ENCODE measurements at places on chromosomes 1 and 21.
A peak's percentile ranks its signal among the peaks of the same experiment; 100 is the strongest.

DNA sequence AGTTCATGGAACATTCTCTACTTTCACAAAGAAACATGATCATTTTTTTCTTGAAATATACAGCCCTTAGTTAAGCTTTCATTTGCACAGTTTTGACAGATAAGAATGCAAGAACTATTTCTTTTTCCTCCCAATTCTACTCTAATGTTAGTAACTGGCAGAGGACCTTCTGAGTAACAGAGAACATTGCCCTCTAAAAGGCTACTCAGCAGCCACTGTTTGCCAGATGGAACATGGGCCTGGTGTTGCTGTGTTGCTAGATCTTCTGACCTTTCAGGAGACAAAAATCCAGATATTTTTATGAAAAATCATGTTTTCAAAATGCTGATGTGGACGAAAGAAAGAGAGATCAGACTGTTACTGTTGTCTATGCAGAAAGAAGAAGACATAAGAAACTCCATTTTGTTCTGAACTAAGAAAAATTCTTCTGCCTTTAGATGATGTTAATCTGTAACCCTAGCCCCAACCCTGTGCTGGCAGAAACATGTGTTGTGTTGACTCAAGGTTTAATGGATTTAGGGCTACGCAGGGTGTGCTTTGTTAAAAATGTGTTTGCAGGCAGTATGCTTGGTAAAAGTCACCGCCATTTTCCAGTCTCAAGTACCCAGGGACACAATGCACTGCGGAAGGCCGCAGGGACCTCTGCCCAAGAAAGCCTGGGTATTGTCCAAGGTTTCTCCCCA lies 2.9 kb upstream of the PRDX6 start:
- no peak for DNase-seq

GRCh38 chr21:33199100-33199464 lies 30.7 kb upstream of the IFNAR2 start:
- no peak for DNase-seq

- DNase-seq, result no peak
Measured at GRCh38 chr1:30751830-30752650, 5.5 kb downstream of the LAPTM5 start.

GRCh38 chr1:87450136-87450535 lies 121.5 kb downstream of the LMO4 start:
- DNase-seq, result no peak

DNA sequence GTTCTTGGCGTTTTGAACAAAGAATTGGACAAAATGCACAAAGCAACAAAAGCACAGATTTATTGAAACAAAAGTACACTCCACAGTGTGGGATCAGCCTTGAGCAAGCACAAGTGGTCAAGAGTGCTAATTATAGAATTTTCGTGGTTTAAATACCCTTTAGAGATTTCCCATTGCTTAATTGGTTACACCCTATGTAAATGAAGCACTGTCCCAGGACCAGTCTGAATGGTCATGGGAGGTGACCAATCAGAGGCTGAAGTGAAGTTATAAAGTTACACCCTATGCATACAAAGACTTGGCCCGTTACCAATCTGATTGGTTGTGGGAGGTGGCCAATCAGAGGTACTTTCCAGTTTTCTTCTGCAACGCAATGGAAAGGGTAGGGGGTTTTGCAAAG lies 223.6 kb downstream of the CENPF start:
- DNase-seq, result no peak

GRCh38 chr1:112935461-112936111 lies 20.4 kb downstream of the SLC16A1 start:
- DNase-seq, result no peak

- DNase-seq, result no peak
Measured at GRCh38 chr1:216604771-216605170, 118.5 kb downstream of the ESRRG start.

- DNase-seq, result no peak
Measured at GRCh38 chr1:160747717-160748116, 8.7 kb downstream of the SLAMF7 start.

DNA sequence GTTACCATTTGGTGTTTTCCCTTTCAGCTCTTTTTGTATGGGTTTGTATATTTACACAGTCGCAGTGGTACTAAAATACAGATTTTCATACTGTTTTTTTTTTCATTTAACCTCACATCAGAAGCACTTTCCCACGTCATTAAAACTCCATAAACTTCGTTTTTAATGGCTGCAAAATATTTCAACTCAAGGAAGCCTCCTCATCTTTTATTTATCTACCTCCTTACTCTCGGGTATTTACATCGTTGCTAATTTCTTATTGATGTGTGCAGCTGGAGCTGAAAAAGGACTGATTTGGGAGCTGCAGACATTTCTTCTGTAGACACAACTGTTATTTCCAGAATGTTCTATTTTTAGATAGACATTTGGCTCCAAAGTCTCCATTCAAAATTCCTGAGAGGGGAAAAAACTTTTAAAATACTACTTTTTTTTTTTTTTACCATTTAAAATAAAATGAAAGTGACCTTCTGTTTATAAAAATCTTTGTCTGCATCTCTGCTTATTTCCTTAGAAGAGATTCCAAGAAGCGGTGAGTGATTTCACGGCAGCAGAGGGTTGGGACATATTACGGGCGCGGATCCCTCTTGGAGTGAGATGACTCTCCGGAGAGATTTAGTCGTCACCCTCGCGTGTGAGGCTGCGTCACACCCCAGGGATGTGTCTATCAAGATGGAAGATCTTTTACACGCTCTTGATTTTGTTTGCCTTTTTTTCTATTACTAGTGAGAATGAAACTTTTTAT lies 10.1 kb downstream of the RUNX3 start:
- DNase-seq, result peak; percentile 64

DNA sequence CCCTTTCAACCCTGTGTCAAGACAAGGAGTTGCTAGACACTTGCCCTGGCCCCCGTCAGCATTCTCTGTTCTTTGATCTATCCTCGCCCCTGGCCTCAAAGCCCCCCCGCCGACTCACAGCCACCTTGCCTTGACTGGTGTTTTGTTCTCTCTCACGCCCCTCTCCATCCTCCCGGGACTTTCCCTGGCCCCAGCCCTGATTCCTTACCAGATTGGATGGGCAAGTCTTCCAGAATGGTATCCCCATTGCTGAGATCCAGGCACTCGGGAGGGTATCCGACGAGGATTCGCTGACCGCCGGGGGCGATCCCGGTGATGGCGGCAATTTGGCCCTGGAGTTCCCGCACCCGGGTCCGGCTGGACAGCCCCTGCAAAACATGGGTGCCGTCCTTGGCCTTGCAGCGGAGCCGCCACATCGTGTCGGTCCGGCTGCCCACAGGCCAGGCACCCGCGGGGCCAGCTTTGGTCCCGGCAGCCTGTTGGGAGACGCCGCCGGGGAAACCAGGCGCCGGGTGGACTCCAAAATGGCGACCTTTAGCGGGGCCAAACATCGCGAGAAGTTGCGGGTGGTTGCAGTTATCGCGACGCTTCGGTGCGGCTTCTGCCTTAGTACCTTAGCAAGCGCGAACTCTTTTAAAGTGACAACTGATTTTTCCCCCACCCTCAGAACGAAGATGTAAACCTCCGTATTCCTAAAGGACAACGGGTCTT lies 373 bp downstream of the YOD1 start:
- DNase-seq, result peak; percentile 77

- no peak for DNase-seq
Measured at GRCh38 chr1:20164694-20165202, 21.1 kb upstream of the UBXN10 start.

DNA sequence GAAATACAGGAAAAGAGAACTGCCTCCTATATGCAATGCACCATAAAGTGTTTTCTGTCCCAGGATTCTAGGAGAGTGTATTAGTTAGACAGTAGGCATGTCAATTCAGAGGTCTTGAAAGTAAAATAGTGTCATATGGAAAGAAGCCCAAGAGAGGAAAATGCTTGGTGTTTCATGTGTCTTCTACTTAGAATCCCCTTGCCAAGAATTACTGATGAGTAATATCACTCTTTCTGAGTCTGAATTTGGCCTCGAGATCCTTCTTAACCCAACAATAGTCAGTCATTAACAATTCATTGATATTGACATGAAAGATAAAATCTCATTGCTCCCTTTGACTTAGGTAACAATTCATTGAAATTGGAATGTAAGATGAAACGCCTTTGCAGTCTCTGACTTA lies 972.2 kb downstream of the TTLL7 start:
- DNase-seq, result no peak

DNA sequence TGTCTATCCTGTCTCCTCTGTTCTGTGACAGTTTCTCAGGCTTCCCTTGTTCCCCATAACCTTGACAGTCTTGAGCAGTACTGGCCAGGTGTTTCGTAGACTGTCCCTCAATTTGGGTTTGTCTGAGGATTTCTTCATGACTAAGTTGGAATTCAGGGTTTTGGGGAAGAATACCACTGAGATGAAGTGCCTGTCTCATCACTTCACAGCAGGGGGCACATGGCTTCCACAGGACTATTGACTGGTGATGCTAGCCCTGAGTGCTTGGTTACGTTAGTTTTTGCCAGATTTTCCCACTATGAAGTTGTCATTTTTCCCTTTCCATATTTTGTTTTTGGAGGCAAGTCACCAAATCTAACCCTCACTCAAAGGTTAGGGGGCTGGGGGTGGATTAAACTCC lies 45.7 kb downstream of the CDCP2 start:
- no peak for DNase-seq

DNA sequence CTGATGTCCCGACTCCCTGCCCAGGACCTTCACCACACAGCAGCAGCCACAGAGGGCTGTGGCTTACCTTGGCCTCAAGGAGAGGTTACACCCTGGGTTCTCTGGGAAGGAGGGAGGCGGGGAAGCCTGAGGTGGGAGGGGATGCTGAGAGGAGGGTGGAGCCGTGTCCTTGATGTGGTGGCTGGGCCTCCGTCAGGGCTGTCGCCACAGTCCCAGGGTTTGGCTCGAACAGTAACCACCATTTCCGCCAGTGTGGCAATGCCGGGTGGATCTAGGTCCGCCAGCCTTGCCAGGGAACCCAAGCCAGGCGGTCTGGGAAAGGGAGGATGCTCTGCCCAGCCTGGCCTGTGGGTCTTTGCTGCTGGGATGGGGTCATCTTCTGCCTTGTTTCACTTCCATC lies 18.4 kb upstream of the CDCA8 start:
- DNase-seq, result peak; percentile 39

DNA sequence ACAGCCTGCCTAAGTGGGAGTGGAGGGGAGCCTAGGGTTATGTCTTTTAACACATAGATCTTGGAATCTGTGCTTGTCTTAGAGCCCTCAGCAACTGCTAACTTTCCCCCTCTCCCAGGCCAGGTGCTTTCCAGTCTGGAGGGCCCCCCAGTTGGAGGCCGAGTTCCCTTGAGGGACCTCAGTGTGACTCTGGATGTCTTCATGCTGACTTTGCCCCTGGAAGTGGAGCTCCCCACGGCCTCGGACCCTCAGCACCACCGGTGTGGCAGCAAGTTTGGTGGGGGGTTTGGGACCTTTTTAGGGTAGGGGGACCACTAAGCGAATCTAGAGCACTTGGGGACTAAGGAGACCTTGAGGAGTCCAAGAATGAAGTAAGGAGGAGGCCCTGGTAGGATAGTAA lies 22.9 kb downstream of the HYI start:
- no peak for DNase-seq

GRCh38 chr1:174337000-174337681 lies 110.6 kb upstream of the GPR52 start:
- DNase-seq, result no peak

DNA sequence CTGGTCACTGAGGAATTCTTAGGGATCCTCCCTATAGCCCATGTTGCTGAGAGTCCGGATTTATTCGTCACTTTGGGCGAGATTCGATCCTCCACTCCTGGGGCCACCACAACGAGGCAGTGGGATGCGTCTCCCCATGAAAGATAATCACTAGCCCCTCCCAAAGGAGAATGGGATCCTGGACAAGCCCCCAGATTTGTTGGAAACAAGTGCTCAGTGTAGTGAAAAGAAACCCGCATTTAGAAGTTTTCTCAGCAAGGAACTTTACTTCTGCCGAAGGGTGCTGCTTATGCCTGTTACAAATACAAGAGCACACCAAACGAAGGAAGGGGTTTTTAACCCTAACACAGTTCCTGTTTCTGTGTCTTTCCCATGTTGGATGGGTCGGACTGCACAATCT lies 83.3 kb downstream of the ZFYVE9 start:
- no peak for DNase-seq

GRCh38 chr1:154813300-154813816 lies 56.7 kb downstream of the KCNN3 start:
- no peak for DNase-seq

DNA sequence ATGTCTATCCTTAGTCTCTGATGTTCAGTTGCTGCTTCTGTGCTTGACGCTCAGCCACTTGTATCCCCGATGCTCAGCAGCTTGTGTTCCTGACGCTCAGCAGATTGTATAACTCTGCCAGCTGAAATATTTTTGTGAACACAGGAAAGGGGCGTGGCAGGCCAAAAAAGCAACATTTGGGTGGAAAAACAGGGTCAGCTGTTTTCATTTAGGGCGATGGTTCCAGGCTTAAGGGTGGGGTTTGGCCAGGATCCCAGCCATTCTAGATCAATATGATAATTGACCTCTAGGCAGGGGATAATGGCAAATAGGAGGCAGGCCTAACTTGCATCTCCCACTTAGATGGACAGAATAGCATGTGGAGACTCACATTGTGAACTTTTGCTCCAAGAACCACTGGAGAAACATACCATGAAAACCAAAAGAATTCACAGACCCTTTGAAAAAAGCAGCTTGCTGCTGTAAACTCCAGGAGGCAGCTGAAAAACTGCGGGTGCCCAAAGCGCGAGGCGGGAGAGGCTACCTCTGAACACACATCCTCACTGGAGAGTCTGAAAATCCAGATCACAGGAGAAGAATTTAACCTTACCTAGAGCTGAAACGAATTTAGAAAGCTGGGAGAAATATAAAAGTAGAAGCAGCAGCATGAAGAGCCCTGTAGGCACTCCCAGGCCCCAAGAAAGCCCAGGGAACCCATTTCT lies 58.3 kb downstream of the ZNF648 start:
- no peak for DNase-seq

DNA sequence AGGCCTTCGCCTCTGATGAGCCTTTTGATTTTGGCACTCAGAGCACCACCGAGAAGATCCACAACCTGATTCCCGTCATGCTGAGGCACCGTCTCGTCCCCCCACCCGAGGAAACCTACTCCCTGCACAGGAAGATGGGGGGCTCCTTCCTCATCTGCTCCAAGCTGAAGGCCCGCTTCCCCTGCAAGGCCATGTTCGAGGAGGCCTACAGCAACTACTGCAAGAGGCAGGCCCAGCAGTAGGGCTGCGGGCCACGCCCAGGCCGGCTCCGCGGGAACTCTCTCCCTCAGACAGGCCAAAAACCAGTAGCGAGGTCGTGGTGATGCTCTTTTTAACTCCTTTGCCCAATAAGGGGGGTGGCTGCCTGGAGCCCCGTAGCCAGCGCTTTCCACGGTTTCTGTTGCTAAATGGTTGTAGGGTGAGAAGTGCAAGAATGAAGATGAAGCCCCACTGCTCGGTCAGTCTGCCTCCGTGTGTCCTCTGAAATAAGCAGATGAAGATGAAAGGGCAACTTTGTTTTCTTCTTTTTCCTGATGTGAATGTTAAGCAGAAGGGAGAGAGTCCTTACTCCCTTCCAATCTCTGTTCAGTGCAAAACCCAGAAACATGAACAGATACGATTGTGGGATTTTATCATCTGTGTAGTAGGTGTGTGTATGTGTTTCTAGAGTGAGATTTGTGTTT lies 46.5 kb downstream of the COQ8A start:
- no peak for DNase-seq
